ENCODE measurements at places on chromosomes 13 and 19. TPM values are rescaled to one million over a fixed set of nuclear protein-coding genes. Genes with fewer than 3 reads are reported as not detected.

Gene CPB2
- total RNA-seq: not detected

Gene MEDAG
- total RNA-seq: 2.3 TPM

Gene LACC1
- total RNA-seq: 10.8 TPM

Gene LRRC4B
- 0.89 TPM for total RNA-seq

Gene CYSLTR2
- total RNA-seq: 0.36 TPM

Gene GDF15
- 32.2 TPM for total RNA-seq

Gene TTYH1
- 1.1 TPM for total RNA-seq

Gene CEACAM7
- total RNA-seq: 2,156 TPM

Gene SHISA2
- 0.31 TPM for total RNA-seq

Gene UNC13A
- total RNA-seq: 0.24 TPM

Gene SPINT2
- total RNA-seq: 852 TPM

Gene TEAD2
- 11.8 TPM for total RNA-seq

Gene KIR3DL1
- total RNA-seq: not detected

Gene SPRED3
- 0.28 TPM for total RNA-seq

- DNase-seq: no peak
Measured at GRCh38 chr19:16366433-16367260, 42.0 kb downstream of the KLF2 start.

- DNase-seq: no peak
Measured at GRCh38 chr19:13995017-13995728, 10.9 kb downstream of the RFX1 start.

DNA sequence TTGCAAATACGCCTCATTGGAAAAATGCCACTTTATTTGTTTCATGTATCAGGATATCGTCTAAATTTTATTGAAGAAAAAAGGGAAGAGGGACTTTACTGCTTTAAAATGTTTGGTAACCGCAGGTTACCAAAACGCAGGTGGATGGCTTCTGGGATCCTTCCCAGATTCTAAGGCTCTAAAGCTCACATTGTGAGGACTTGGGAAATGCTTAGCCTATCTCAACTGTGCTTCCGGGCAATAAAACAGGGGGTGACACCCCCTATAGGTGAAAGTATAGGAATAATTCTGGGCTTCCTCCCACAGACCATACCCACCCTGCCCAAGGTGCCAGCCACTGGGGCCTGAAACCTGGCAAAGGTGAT, 73.2 kb upstream of the IPO5 start:
- DNase-seq: no peak

GRCh38 chr13:22517544-22517943, 663.2 kb upstream of the SGCG start:
- DNase-seq: no peak

DNA sequence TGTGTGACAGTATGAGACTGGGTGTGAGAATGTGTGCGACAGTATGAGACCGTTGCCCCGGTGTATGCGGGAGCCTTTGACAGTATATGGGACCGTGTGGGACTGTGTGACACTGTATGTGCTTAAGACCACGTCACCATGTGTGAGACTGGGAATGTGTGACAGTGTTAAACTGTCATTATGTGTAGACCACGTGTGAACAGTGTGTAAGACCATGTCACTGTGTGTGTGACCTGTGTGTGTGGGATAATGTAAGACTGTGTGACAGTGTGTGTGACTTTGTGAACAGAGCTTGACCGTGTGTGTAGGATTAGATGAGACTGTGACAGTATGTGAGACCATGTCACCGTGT, 549 bp downstream of the ZNF583 start:
- no peak for DNase-seq

GRCh38 chr19:19407633-19407930, 2.1 kb downstream of the GATAD2A start:
- no peak for DNase-seq

DNA sequence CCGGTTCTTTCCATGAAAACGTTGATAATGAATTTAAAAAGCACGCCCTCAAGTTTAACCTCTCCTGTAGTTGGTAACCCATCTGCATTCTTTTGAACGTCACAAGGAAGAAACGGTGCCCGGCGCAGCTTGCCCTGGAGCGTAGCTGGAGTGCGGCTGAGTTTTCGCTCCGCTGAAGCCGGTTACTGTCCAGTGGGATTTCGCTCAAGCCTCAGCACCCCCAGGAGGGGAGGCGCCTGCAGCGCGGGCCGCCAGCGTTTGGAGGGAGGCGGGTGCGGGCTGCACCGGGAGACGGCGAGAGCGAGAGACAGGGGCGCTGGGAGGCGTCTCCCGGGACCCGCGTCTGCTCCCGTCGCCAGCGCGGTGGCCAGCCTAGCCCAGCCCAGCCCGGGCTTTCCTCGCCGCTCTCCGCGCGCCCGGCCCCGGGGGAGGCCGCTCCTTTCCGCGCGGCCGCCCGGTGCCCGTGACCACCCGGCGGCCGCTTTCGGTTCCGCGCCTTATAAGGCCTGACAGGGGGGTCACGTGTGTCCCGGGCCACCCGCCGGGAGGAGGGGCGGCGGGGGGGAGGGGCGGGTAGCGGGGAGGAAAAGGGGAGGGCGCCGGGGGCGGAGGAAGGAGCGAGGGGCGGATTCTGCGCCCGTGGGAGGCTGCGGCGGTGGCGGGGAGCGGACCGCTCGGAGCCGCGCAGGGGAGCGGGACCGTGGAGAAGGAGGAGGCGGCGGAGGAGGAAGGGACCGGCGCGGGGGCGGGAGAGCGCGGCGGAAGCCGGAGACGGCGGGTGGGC, 8.3 kb upstream of the DGKH start:
- DNase-seq: peak; percentile 92

DNA sequence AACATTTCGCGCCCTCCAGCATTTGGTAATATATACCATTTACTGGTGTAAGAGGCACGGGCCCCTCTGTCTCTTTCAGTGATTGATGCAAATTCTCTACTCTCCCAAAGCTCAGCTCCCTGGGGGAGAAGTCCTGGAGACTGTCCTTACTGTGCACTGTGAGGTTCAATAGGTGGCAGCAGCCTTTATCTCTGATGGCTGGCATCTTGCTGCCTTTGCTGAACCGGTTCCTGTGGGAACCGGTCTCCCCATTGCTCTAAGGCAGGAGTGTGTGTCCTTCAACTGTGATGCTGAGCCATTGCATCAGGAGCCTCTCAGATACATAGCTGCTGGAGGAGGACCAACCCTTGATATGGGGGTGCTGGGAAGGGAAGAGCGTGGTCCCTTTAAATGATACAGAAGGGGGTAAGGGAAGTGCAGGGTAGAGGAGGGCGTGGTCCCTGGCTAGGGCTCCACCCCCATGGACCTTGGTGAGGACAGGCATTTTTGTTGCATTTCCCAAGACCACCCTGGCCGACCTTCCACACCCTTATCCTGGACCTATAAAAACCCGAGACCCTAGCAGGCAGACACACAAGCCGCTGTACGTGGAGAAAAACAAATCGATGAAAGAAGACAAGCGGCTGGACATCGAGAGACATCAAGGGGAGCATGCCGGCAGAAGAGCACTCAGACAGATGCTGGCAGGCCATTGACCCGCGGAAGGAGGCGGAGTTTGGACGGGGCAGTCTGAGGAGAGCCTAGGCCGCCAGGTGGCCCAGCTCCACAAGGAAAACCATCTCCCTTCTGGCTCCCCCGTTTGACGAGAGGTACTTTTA, 41.1 kb upstream of the GTF3A start:
- DNase-seq: no peak

- DNase-seq: peak; percentile 55
Measured at GRCh38 chr13:98476538-98476966, 100.4 kb downstream of the STK24 start.

DNA sequence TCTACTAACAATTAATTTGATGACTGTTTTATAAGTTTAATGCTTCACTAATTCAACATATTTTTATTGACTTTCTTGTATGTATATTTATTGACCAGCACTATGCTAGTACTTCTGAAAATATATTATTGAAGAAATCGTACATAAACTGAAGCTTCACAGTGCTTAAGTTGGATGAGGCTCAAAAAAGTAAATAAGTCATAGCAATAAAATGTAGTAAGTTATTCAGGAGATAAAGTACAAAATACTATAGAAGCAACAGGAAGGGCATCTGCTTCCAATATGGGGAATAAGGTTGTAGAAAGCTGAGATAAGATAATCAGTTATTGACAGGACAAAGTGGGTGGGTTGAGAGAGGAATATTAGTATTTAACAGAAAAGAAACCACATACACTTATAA, 944.9 kb upstream of the MIR17HG start:
- no peak for DNase-seq

DNA sequence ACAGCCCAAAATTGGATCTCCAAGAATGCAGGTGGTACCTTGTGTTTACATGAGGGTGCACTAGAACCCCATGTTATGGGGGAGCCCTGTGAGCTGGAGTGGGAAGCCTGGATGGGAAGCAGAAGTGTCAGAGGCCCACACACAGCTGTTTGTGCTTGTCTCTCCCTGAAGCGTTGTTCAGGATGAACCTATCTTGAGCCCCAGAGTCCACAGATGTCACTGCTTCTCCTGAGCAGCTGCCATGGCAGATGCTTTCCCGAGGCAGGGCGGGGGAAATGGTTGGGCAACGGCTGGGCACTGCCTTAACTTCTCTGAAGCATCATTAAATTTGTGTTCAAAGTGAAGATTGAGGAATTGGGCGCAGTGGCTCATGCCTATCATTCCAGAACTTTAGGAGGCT, 17.1 kb upstream of the CHST8 start:
- DNase-seq: no peak

DNA sequence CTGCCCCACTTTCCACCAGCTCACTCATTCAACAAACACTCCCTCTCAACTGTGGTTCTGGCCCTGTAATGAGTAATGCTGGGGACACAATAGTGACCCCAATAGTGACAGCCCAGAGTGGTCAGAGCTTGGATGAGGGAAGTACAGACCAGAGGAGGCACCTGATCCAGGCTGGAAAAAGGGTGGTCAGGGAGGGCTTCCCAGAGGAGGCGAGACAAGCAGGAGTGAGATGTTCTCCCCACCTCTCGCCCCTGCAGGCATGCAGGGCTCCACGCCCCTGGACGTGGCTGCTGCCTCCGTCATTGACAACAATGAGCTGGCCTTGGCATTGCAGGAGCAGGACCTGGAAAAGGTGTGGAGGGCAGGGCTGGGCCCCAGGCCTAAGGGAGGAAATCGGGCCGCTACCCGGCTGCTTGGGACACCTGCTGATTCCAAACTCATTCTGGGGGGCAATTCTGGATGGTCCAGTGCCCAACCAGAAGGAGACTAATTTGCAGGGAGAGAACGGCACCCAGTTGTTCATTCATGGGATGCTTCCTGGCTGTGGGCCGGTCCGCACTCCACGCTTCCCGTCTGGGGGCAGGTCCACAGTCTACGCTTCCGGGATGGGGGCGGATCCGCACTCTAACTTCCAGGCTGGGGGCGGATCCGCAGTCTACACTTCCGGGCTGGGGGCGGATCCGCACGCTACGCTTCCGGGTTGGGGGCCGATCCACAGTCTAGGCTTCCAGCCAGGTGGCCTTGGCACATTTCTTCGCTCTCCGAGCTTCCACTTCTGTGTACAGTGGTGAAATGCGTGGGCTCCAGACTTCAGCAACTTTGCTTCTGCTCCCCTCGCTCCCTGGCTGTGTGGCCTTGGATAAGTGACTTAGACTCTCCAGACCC, 63.4 kb downstream of the RYR1 start:
- no peak for DNase-seq

GRCh38 chr13:89660752-89661151, 1686.7 kb upstream of the MIR17HG start:
- DNase-seq: no peak

- no peak for DNase-seq
Measured at GRCh38 chr13:73335210-73335609, 276.4 kb downstream of the KLF5 start.

GRCh38 chr19:10206226-10206885, 11.6 kb upstream of the DNMT1 start:
- DNase-seq: no peak

- no peak for DNase-seq
Measured at GRCh38 chr19:5563935-5564612, 3.7 kb downstream of the TINCR start.

GRCh38 chr19:2905918-2906519, 5.3 kb downstream of the ZNF57 start:
- DNase-seq: no peak

- peak; percentile 89 for DNase-seq
Measured at GRCh38 chr19:38729653-38730469, 14.4 kb downstream of the CAPN12 start.

DNA sequence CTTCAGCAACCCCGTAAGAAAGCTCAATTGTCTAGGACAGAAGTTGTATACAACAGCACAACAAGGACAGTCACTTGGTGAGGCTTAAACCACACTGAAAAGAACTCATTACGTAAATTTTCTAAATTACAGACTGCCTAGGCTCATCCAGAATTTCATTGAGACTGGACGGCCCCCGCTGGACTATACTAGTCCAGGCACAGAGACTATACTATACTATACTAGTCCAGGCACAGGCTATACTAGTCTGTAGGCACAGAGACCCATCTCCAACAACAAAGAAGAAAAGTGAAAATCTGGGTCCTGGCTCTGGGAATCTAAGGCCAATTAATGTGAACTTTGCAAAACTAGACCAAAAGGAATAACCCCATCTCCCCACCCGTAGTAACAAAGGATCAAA, 700 bp downstream of the ZNF816 start:
- no peak for DNase-seq

- DNase-seq: no peak
Measured at GRCh38 chr19:58345558-58345957, 7.7 kb downstream of the A1BG start.

- no peak for DNase-seq
Measured at GRCh38 chr19:8254286-8255001, 45.3 kb downstream of the CERS4 start.

DNA sequence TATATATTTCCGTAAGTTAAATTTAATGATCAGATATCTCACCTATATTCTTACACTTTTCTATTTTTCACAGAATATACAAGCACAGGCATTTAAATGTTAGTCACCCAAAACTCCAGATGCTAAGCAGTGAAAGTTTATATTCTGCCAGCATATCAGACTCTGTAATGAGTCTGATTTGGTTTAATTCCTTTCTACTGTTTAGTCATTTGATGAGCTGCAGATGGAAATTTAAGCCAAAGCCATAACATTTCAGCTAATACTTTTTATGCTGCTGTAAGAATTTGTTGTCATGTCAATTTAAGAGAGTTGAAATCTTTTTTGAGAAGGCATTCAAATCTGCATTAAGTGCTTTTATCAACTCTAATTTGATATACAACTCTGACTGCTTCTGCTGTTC, 8.0 kb downstream of the FRY start:
- no peak for DNase-seq

- no peak for DNase-seq
Measured at GRCh38 chr19:27720155-27720554, 1492.8 kb downstream of the UQCRFS1 start.
